ENCODE measurements at places on chromosomes 3 and 15.

DNA sequence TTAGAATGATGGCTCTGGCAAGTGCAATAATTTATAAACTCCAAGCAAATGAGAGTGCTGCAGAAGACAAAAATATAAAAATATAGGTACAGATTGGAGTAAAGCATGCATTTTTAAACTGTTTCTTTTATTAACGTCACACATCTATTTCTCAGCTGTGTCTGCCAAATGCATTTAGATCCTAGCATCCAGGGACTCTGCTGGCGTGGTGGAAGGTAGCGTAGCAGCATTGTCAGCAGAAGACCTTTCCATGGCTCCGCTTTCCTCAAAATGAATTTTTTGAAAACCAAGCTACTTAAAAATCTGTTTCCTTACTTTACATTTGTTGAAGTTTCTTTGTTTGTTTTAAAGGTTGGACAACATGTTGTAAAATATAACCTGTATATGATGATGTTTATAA lies 16.3 kb upstream of the ATP10A start:
- DNase-seq: no peak

GRCh38 chr3:90015688-90016356 lies 908.4 kb downstream of the EPHA3 start:
- no peak for DNase-seq

- DNase-seq: peak; percentile 59
Observed at GRCh38 chr3:50525987-50526386, 22.6 kb upstream of the CACNA2D2 start.

GRCh38 chr3:187746442-187747281 lies 1.4 kb upstream of the BCL6 start:
- no peak for DNase-seq

DNA sequence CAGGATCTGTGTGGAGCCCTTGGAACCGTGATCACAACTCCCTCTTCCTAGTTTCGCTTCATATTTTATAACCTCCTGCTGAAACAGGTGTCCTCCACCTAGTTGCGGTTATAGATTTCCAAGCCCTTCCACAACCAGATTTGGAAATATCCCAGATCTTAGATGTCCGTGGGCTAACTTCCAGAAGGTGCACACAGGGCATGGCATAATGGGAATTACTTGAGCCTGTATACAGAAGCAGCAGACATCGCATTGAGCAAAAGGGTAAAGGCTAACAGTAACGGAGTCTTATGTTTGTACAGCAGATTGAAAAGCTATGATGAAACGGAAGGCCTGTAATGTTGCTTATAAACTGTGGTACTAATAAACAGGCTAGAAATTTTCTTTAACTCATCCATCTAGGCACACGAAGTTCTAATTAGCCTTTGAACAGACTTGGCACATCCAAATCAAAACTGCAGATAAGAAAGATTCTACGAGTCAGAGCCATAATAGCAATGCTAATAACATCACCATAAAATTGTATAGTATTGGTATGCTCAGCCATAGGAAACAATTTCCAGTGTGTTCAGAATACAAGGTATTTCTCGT lies 1.2 kb upstream of the USF3 start:
- no peak for DNase-seq
